ENCODE measurements at places on chromosomes 3 and 15. TPM values are rescaled to one million over a fixed set of nuclear protein-coding genes. Genes with fewer than 3 reads are reported as not detected.

ITIH3 gene
- 0.23 TPM for total RNA-seq

GRCh38 chr15:57797110-57797509 is 90.6 kb downstream of the POLR2M start:
- H3K36me3 ChIP-seq = no peaks in the 10 kb centered on the region
- no peak overlapping the region for H3K4me3 ChIP-seq
- DNase-seq = no peak

DNA sequence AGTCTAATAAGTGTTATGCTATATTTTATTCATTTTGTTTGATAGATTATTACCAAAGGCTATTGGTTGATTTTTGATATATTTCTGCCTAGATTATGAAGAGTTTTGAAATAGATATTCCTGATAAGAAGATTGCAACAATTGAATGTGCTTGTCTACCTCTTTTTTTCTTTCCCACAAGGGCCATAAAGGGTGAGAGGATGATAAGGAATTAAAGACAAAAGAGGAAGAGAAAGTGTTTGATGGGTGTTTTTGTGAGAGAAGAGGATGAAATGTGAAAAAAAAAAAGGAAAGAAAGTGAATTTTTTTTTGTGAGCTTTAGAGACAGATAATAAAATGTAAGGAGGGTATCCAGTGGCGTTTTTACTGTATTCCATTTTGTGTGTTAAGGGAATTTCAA is 244.4 kb downstream of the CHST2 start:
- no peak overlapping the region for H3K27ac ChIP-seq
- DNase-seq = no peak
- no peaks in the 10 kb centered on the region for H3K27me3 ChIP-seq
- no peaks in the 10 kb centered on the region for H3K4me1 ChIP-seq
- no peak overlapping the region for H3K4me3 ChIP-seq

DNA sequence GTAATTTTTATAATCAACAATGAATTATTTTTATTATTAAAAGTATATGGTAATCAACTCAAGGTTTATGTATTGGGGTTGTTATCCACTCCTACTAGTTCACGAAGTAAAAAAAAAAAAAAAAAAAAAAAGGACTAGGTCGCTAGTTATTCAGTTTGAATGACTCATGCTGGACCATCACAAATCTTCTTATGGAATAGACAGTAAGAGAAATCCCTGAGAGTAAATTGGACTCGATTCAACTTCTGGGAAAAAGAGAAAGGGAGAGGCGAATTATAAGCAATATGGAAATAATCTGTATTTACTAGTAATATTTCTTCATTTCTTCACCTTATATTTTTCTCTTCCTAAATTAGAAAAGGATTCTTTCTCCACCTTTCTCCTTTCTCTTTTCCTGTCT is 2.0 kb downstream of the MYEF2 start:
- no peaks in the 10 kb centered on the region for H3K36me3 ChIP-seq
- no peak overlapping the region for H3K4me3 ChIP-seq
- 0 out of 2 replicates have a peak, but pooled peaks cover 7% of the 10 kb centered on the region for H3K4me1 ChIP-seq
- no peaks in the 10 kb centered on the region for H3K27me3 ChIP-seq
- no peak for DNase-seq
- H3K27ac ChIP-seq = no peak overlapping the region

MUSTN1 gene
- 1.8 TPM for total RNA-seq

MME gene
- 0.52 TPM for total RNA-seq

GRCh38 chr3:100868096-100868495 is 125.1 kb downstream of the ABI3BP start:
- no peaks in the 10 kb centered on the region for H3K27me3 ChIP-seq
- no peaks in the 10 kb centered on the region for H3K4me1 ChIP-seq
- DNase-seq = no peak
- H3K36me3 ChIP-seq = no peaks in the 10 kb centered on the region
- no peak overlapping the region for H3K27ac ChIP-seq
- no peak overlapping the region for H3K4me3 ChIP-seq

- no peaks in the 10 kb centered on the region for H3K4me1 ChIP-seq
- H3K27me3 ChIP-seq = no peaks in the 10 kb centered on the region
- H3K4me3 ChIP-seq = no peak overlapping the region
- H3K27ac ChIP-seq = no peak overlapping the region
These were observed 91.7 kb upstream of the NAALADL2 start for GRCh38 chr3:174767406-174767805.

DNA sequence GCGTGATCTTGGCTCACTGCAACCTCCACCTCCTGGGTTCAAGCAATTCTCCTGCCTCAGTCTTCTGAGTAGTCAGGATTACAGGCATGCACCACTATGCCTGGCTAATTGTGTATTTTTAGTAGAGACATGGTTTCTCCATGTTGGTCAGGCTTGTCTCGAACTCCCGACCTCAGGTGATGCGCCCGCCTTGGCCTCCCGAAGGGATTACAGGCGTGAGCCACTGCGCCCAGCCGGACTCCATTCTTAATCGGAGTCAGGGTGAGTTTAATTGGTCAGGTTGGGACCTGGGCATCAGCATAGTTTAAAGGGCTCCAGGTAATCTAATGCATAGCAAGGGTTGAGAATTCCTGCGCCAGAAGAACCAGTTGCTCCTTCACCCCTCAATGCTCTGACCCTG is 29.2 kb downstream of the MAGEF1 start:
- H3K4me3 ChIP-seq = no peak overlapping the region
- DNase-seq = no peak
- no peak overlapping the region for H3K27ac ChIP-seq
- no peaks in the 10 kb centered on the region for H3K36me3 ChIP-seq

DNA sequence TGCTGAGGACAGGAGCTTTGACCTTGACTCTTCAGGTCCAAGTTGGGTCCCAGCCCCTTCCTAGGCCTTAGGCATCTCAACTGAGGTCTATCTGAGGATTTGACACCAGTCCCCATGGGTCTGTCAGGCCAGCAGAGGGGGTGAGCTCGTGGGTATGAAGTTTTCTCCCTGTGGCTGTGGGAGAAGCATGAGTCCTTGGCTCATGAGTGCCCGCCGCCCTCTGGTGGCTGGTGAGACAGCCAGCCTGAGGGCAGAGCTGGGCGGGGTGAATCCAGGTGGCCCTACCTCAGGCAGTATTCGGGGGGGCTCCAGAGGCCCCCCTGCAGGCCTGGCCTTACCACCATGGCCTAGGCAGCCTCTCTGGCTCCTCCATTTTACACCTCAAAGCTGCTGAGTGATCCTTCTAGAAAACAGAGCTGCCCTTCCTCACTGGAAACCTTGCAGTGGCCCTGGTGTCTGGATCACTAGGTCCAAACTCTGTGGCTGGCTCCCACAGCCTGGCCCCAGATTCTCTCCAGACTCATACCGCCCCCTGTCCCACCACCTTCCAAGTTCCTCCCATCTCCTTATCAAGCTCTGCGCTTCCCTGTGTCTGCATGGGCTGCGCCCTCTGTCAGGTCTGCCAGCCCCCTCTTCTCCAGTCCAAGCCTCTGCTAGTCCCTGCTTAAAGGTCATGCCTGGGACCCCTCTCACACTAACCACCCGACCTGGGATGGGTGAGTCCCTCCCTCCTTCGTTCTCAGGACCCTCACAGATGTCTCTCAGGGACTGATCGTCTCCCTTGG is 16.1 kb downstream of the SH2D7 start:
- H3K27ac ChIP-seq = no peak overlapping the region
- no peaks in the 10 kb centered on the region for H3K4me1 ChIP-seq
- H3K27me3 ChIP-seq = no peaks in the 10 kb centered on the region
- no peaks in the 10 kb centered on the region for H3K36me3 ChIP-seq
- no peak overlapping the region for H3K4me3 ChIP-seq

NR1I2 gene
- total RNA-seq = not detected

DNA sequence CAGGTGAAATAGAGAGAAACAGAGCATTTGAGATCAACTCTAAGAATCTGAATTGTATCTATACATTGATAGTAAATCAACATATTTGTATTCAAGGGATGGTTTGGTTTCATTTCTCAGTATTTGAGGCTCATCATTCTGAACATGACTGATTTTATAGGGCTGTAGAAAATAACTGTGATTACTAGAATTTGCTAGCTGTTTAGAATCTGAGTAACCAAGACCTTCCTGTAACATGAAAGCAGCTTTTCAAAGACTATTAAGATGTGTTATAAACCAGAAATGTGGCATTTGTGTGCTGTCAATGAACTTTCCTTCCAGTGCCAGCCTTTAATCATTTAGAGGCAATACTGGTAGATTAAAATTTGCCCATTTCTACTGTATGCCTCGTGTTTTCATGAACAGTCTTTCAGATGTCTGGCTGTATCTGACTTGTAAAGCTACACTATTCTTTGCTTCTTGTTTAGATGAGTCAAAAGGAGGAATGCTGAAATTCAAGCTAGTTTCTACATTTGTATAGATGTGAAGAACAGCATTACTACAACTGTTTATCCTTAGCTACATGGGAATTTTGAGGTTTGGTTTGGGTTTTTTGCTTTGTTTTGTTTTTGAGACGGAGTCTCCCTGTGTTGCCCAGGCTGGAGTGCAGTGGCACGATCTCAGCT is 137.3 kb upstream of the BHLHE40 start:
- no peaks in the 10 kb centered on the region for H3K4me1 ChIP-seq
- H3K27ac ChIP-seq = no peak overlapping the region
- no peaks in the 10 kb centered on the region for H3K27me3 ChIP-seq

DNA sequence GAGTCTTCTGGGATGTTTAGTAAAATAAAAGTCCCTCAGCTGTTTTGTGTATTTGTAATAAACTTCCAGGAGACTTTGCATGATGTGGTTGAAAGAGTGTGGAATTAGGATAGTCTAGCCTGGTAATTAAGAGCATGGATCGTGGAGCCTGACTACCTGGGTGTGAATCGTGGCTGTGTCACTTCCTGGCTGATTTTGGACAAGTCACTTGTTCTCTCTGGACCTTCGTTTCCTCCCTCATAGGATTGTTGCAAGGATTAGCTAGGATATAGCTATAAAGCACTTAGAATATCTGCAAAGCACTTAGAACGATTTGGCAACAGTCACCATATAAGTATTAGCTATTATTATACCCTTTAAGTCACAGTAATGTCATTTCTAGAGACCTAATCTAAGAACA is 40.2 kb downstream of the SLMAP start:
- peaks cover 39% of the 10 kb centered on the region for H3K4me1 ChIP-seq
- no peaks in the 10 kb centered on the region for H3K36me3 ChIP-seq
- DNase-seq = no peak
- no peaks in the 10 kb centered on the region for H3K27me3 ChIP-seq

- H3K4me1 ChIP-seq = no peaks in the 10 kb centered on the region
- no peak for DNase-seq
- H3K27ac ChIP-seq = no peak overlapping the region
- no peaks in the 10 kb centered on the region for H3K36me3 ChIP-seq
- no peaks in the 10 kb centered on the region for H3K27me3 ChIP-seq
These were observed 169.1 kb upstream of the ZPLD1 start for GRCh38 chr3:102265720-102266119.

PLA2G4F gene
- total RNA-seq = 2.9 TPM

GRCh38 chr3:189277711-189278110 is 105.9 kb downstream of the TPRG1 start:
- no peak for DNase-seq
- H3K36me3 ChIP-seq = no peaks in the 10 kb centered on the region
- no peak overlapping the region for H3K4me3 ChIP-seq
- H3K4me1 ChIP-seq = no peaks in the 10 kb centered on the region
- no peaks in the 10 kb centered on the region for H3K27me3 ChIP-seq

KCNH8 gene
- total RNA-seq = 0.07 TPM

GRCh38 chr3:60935709-60936108 is 315.5 kb downstream of the FHIT start:
- no peak overlapping the region for H3K4me3 ChIP-seq
- DNase-seq = no peak
- no peaks in the 10 kb centered on the region for H3K36me3 ChIP-seq
- H3K27ac ChIP-seq = no peak overlapping the region
- no peaks in the 10 kb centered on the region for H3K4me1 ChIP-seq
- no peaks in the 10 kb centered on the region for H3K27me3 ChIP-seq

- no peaks in the 10 kb centered on the region for H3K27me3 ChIP-seq
- H3K4me3 ChIP-seq = no peak overlapping the region
- no peak for DNase-seq
- H3K36me3 ChIP-seq = no peaks in the 10 kb centered on the region
- H3K27ac ChIP-seq = no peak overlapping the region
These were observed 189.4 kb downstream of the TBC1D5 start for GRCh38 chr3:17553080-17553479.

GRAMD1C gene
- 4.2 TPM for total RNA-seq

DNA sequence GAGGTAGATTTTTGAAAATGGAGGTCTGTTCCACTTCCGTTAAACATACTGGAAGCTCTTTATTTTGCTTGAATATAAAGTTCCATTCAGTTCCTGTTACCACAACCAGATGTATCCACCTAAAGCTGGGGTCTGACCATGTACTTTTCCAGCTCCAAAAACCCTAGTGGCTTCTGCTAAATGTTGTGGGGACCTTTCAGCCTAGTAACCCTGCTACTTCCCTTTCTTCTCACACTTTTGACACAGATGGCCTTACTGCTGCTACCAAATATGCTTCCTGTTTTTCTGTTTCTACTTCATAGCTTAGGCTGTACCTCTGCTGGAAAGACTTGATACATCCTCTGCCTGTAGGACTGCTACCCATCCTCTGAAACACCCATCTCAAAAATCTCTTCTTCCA is 87.8 kb downstream of the COL6A6 start:
- H3K36me3 ChIP-seq = no peaks in the 10 kb centered on the region
- H3K27me3 ChIP-seq = no peaks in the 10 kb centered on the region
- H3K4me1 ChIP-seq = no peaks in the 10 kb centered on the region
- no peak overlapping the region for H3K27ac ChIP-seq
- H3K4me3 ChIP-seq = no peak overlapping the region

GRCh38 chr3:127799476-127800222 is 22.7 kb downstream of the MGLL start:
- DNase-seq = no peak
- H3K4me3 ChIP-seq = no peak overlapping the region
- H3K36me3 ChIP-seq = no peaks in the 10 kb centered on the region
- H3K4me1 ChIP-seq = 0 out of 2 replicates have a peak, but pooled peaks cover 3% of the 10 kb centered on the region

- DNase-seq = peak; percentile 3
- H3K27me3 ChIP-seq = no peaks in the 10 kb centered on the region
- H3K36me3 ChIP-seq = no peaks in the 10 kb centered on the region
- no peaks in the 10 kb centered on the region for H3K4me1 ChIP-seq
These were observed 55.9 kb upstream of the SLC6A1 start for GRCh38 chr3:10936686-10937085.

DNA sequence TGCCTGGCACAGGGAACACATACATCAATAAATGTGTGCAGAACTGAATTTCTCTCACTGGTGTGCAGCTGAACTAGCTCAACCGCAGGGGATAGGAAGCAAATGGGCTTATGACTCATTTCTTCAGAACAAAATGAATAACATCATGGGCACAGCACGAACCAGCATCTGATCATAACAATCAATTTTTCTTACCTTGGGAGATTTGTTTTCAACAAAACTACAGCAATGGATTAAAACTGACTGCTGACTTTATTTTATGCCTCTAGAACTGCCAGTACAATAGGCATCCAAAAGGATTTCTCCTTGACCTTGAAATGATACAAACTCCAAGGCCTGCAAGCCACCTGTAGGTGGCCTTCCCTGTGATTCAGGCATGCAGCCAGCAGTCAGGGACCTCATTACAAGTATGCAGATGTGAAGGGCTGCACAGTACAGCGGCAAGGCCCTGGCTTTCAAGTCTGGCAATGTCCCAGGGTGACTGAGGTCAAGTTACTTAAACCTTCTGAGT is 26.1 kb downstream of the TAMM41 start:
- no peak overlapping the region for H3K27ac ChIP-seq
- no peak overlapping the region for H3K4me3 ChIP-seq
- H3K36me3 ChIP-seq = no peaks in the 10 kb centered on the region
- H3K27me3 ChIP-seq = no peaks in the 10 kb centered on the region
- no peaks in the 10 kb centered on the region for H3K4me1 ChIP-seq

GRCh38 chr15:57045741-57046382 is 127.4 kb downstream of the TCF12 start:
- no peaks in the 10 kb centered on the region for H3K27me3 ChIP-seq
- no peak overlapping the region for H3K27ac ChIP-seq
- no peaks in the 10 kb centered on the region for H3K36me3 ChIP-seq
- DNase-seq = no peak
- H3K4me3 ChIP-seq = no peak overlapping the region

ZNF445 gene
- total RNA-seq = 19.0 TPM
